ENCODE measurements at places on chromosomes 11 and 22.

DNA sequence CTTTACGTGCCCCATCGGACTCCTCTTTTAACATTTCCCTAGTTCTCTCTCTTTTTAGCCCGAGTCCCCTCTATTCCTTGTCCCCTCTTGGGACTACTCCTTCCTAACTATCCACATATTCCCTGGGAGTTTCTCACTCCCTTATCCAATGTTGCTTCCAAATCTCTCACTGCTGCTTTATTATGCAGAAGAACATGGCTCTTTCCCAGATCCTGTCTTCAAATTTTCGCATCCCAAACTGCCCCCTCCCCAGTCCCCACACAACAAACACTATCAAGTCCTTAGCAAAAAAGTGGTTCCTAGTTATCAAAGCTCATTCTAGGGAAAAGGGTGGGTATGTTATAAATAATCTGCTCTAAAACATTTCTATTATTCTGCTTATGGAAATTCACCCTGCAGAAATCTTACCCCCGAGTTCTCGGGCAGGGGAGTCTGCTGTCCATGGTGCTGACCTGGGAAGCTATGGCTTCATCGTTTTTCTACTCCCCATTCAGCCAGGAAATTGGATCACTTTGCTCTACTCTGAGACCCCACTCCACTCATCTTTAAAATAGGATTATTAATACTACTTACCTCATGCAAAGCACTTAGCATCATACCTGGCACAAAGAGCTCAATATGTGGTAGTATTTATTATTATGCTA is 393.5 kb downstream of the BUD13 start:
- DNase-seq: peak; percentile 21

DNA sequence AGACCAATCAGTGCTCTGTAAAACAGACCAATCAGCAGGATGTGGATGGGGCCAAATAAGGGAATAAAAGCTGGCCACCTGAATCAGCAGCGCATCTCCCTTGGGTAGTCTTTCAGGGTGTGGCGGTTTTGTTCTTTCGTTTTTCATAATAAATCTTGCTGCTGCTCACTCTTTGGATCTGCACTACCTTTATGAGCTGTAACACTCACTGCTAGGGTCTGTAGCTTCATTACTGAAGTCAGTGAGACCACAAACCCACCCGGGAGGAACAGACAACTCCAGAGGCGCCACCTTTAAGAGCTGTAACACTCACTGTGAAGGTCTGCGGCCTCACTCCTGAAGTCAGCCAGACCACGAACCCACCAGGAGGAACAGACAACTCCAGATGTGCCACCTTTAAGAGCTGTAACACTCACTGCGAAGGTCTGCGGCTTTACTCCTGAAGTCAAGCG is 175.5 kb upstream of the PDGFD start:
- peak; percentile 97 for DNase-seq

DNA sequence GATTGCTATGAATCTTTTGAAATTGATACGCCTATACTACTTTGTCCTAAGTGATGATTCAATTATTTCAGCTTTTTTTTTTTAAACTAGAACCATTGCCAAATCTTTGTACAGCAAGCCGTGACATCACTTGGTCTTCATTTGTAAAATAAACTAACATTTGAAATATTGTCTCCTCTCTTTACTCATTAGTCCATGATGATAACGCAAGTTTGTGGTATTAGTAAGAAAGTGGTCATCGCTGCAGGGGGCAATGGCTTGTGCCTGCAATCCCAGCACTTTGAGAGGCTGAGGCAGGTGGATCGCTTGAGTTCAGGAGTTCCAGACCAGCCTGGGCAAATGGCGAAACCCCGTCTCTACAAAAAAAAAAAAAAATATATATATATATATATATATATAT is 12.9 kb upstream of the ARHGAP42 start:
- DNase-seq: no peak

GRCh38 chr22:39301926-39302325 is 17.5 kb downstream of the RPL3 start:
- no peak for DNase-seq

DNA sequence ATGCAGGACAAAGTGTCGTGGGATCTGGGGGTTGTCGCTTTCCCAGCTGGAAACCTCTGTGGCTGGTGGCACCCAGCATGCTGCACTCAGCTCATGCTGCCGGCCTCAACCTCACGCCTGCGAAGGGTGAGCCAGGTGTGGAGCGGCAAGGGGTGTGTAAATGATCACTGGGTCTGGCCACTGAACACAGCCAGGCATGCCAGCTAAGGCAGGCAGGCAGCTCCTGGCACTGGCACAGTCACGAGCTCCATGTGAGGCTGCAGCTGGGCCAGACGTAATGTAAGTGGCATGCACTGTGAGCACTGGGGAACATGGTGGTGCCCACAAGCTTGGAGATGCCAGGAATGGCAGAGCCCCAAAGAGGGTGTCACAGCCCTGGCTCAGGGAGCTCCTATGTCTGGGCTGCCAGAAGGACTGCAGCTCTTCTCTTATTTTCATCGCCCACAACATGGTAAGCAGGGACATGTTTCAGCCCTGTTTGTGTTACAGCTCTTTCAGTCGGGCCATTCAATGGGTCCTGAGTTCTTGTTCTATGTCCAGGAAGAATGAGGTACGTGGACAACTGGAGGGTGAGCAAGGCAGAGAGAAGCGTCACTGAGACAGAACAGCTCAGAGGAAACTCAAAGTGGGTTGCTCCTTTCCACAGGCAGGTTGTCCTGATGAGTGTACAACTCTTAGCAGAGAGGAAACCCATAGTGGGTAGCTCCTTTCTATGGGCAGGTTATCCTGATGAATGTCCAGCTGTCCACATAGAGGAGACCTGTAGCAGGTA is 403.8 kb downstream of the CNTN5 start:
- DNase-seq: no peak

DNA sequence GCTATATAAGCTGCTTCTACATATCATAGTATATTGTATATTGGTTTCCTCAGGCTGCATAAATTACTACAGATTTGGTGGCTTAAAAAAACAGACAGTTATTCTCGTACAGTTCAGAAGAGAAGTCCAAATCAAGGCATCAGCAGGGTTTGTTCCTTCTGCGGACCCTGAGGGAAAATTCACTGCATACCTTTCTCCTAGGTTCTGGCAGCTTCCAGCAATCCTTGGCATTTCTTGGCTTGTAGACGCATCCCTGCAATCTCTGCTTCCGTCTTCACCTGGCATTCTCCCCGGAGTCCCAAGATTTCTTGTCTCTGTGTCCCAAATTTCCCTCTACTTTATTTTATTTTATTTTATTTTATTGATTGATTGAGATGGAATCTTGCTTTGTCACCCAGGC is 142.8 kb downstream of the COMMD9 start:
- DNase-seq: no peak

DNA sequence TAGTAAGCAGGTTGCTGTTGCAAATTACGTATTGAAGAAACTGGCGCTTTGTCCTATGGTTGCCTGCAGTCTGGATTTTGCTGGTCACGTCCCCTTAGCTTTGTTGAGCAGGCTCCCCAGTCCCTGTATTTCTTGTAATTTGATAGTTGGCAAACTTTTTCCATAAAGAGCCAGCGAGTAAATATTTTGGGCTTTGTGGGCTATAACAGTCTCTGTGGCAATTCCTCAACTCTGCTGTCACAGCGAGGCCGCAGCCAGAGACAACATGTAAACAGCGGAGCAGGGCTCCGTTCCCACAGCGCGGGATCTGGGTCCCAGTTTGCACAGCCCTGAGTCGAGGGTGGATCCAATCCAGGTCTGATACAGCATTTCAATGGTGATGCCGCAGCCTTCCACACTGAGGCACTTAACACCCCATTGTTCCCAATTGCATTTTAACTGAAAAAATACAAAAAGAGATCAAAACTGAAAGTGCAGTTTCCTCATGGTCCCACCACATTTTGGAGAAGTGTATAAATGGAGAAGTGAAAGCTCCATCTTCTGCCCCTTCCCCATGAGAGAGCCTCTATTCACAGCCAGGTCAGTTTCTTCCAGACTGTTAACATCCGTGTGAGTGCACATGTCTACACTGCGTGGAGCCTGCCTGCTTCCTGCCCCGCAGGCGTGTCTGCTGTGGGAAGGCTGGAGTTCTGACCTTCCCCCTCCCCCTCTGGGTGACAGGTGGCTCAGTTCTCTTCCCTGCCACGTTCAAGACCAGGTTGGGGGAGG is 89.1 kb downstream of the RPS6KA4 start:
- DNase-seq: no peak

GRCh38 chr11:74570266-74571061 is 21.9 kb upstream of the POLD3 start:
- peak; percentile 45 for DNase-seq

DNA sequence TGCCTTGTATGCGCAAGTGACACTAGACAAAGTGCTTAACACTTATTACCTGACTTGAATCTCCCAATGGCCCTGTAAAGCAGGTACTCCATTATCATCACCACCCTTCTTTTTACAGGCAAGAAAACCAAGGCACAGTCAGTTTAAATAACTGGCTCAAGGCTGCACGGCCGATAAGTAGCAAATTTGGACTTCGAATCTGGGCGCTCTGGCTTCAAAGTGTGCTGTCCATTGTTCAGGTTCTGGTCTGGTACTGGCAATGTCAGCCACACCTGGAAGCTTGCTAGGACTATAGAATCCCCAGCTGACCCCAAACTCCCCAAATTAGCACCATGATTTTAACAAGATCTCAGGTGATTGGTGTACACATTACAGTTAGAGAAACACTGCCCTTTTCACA is 19.3 kb upstream of the EHF start:
- no peak for DNase-seq
